Osteocyte (in vitro differentiated cells): ENCODE measurements at places on chromosomes 16 and 17.
A peak's percentile ranks its signal among the peaks of the same experiment; 100 is the strongest.

DNA sequence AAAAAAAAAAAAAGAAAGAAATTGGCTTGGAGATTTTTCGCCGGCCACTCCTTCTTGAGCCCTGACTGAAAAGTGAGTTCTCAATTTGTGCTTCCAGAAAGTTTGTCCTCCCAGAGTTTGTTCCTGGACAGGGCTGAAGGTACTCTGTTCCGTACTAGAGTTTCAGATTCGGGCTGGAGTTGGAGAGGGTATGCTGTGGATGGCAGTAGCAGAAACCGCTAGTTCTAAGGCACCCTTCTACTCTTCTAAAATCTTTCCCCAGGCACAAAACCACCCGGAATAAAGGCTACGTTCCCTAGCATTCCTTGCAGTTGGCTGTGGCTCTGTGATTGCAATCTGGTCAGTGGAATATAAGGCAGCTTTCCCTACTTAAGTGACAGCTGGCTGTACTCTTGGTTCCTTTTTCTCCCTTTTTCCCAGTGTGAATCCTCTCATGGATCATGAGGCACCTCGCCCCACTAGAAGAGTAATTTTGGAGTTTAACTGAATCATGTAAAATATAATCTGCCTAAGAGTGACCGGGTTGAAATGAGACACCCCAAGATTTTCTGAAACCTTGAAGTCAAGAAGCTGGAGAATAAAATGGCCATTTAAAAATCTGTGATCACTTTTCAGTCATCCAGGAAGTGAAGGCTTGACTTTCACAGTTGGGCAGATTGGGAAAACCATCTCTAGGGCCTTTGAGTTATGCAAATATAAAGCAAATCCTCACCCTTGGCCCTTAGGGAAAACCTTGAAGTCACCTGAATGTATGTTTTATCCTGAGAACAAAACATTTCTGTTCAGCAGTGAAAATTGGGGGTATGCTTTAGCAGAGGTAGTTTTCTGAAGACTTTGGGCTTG lies 901 bp upstream of the HEATR6 start:
- no peak for DNase-seq

- no peak for DNase-seq
Observed at GRCh38 chr16:69566981-69567680, 1.4 kb downstream of the NFAT5 start.

- no peak for DNase-seq
Observed at GRCh38 chr16:79334127-79334526, 266.4 kb downstream of the MAF start.

- no peak for DNase-seq
Observed at GRCh38 chr17:76353004-76353598, 615 bp downstream of the PRPSAP1 start.

DNA sequence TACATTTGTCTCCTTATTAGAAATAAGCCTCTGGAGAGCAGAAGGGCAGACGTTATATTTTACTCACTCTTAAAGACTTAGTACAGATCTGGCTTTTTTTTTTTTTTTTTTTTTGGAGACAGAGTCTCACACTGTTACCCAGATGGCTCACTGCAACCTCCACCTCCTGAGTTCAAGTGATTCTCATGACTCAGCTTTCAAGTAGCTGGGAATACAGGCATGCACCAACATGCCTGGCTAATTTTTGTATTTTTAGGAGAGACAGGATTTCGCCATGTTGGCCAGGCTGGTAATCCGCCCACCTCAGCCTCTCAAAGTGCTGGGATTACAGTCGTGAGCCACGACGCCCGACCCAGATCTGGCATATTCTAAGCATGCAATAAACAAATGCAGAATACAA lies 36.4 kb upstream of the TMEM97 start:
- no peak for DNase-seq

DNA sequence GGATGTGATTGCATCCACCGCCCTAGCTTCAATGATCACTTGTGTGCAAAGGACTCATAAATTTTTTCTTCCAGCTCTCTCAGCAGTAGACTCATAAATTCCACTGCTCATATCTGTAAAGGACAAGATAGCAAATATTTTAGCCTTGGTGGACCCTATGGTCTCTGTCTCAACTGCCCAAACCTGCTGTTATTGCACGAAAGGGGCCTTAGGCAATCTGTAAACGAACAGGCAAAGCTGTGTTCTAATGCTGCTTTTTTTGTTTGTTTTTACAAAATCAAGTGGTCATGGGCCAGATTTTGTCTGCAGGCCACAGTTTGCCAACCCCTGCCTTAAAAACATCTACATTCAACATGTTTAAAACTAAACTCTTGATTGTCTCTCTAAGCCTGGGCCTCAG lies 34.1 kb downstream of the FAM20A start:
- no peak for DNase-seq

GRCh38 chr17:63173903-63174302 lies 207.9 kb downstream of the TANC2 start:
- DNase-seq = no peak

DNA sequence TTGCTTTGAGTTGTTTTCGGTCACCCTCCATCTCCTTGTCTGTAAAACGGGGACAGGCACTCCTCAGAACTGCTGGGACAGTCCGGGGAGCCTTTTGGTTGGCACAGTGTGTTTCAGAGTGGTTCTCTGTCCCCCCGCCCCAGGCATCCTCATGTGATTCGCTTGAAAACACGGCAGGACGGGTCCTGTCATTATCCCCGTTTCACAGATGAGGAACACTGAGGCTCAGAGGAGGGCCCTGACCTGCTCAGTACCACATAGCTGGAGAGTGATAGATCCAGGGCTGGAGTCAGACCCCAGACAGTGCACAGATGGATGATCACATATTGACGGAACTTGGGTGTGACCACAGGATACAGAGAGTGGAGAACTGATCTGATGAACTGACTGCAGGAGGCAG lies 13.5 kb upstream of the ADGRG1 start:
- no peak for DNase-seq

DNA sequence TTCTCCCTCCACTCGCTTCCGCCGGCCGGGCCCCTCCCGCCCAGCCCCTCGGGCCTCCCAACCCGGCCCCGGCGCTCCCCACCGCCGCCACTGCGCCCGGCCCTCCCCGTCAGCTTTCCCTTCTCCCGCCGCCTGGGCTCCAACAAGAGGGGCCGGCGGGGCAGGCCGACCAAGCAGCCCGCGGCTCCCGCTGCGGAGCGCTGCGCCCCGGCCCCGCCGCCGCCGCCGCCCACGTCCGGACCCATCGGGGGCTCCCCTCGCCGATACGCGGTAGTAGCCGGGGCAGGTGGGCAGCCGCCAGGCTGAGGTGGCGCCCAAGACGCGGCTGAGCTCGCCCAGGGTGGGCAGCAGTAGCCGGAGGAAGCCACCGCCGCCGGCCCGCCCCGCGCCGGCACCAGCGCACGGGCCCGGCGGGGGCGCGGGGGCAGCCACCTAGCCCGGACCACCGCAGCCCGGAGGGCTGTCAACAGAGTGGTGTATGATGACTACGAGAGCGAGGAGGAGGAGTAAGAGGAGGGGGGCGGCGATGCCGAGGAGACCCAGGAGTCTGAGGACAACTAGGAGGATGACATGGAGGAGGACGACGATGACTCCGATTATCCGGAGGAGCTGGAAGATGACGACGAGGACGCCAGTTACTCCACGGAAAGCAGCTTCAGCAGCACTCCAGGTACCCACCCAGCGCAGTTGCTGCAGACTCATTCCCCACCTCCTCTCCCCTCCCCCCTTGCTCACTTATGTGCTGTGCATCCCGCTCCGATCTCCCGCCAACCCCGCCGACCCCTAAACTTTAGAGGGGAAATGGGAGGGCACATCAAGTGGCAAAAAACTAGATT lies 498 bp downstream of the LRRC37B start:
- no peak for DNase-seq

GRCh38 chr17:1180958-1181752 lies 1.4 kb upstream of the ABR start:
- no peak for DNase-seq

- no peak for DNase-seq
Observed at GRCh38 chr16:82092711-82093110, 57.7 kb downstream of the HSD17B2 start.

DNA sequence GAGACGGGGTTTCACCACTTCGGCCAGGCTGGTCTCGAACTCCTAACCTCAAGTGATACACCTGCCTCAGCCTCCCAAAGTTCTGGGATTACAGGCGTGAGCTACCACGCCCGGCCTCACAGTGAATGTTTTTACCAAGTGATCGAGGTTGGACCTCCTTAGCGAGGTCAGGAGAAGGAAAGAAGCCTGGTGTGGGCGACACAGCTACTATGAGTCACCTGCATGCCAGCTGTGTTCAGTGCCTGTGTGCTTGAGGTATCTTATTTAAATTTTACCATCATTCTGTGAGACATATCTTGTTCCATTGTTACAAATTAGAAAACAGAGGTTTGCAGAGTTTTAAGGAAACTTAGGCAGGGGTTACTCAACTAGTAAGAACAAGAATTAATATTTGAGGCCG lies 174.8 kb upstream of the DYNLRB2 start:
- no peak for DNase-seq

- DNase-seq = peak; percentile 53
Observed at GRCh38 chr17:21165922-21166594, 39.3 kb downstream of the DHRS7B start.

DNA sequence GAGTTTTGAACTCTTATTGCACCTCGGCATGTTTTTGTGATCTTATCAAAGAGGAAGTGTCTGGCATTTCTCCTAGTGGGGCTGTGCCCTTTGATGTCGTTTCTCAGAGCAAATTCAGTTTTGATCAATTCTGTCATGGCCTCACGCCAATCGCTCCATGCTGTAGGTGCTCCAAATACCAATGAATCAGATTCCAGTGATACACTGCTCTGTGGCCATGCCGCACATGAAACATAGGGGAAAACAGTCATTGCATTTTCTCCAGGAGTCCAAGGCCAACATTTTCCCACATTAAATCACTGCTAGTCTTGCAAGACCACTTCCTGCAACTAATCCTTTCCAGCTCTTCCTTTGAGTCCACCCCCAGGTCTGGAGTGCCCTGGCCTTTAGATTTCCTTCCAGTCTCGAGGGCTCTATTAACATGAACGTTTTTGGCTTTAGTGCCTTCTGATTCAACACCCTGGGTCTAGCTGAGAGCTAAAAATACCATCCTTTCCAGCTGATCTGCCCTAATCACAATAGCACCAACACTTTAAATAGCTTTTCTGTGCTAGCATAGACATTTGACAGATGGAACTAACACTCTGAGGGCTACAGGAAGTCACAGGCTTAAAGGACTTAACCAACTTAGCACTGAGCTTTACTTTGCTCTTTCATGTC lies 18.2 kb upstream of the RASL10B start:
- no peak for DNase-seq

GRCh38 chr16:84667600-84668309 lies 19.4 kb downstream of the KLHL36 start:
- DNase-seq = no peak

- DNase-seq = peak; percentile 85
Observed at GRCh38 chr16:75262104-75262799, 10.8 kb upstream of the BCAR1 start.

DNA sequence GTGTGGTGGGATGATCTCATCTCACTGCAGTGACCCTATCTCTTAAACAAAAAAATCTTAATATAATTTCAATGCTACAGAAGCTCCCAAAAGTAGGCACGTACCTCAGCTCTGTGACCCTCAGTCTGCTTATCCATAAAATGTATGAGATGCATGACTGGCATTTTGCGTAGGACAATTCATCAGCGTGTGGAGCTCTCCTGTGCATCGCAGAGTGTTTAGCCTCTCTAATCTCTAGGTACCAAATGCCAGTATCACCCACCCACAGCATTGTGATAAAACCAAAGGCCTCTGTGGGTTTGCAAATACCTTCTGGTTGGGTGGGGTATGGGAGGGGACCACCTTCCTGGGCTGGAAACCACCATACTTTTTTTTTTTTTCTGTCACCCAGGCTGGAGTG lies 19.0 kb upstream of the TUBG2 start:
- no peak for DNase-seq

DNA sequence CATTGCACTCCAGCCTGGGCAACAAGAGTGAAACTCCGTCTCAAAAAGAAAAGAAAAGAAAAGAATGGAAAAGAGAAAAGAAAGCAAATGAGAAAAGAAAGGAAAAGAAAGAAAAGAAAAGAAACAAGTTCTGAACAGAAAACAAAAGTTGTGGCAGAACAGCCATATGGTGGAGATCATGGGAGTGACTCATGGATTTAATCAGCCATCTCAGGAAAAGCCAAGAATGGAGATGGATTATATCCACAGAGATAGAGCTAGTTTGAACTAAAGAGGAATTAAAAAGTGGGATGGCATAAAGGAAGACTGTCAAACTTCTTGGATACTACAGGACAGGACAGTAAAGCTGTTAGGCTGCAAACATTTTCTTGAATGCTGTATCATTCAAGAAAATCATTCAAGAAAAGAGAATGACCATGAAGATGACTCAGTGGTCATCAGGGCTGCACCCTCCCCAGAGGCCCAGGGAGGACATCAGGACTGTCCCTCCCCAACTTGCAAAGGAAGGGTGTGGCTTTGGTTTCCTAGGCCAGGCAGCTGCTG lies 120.6 kb downstream of the USP22 start:
- no peak for DNase-seq

DNA sequence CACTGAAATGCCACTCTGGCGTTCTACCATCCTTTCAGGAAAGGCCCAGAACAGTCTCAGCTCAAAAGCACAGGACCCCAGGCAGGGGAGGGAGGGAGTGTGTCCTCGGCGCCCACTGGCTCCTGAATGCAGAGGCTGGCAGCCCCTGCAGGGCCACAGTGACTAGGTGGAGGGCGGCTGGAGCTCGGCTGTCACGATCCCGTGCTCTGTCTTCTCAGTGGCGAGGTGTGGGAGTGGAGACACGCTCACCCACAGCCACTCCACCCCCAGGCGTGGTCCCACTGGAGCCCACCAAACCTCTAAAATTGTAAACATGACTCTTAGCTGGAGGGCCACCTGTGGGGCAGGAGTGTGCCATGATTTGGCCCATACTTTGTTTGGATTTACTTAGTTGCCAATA lies 16.4 kb upstream of the FASN start:
- DNase-seq = no peak

GRCh38 chr16:75097941-75098901 lies 18.4 kb downstream of the LDHD start:
- DNase-seq = no peak

DNA sequence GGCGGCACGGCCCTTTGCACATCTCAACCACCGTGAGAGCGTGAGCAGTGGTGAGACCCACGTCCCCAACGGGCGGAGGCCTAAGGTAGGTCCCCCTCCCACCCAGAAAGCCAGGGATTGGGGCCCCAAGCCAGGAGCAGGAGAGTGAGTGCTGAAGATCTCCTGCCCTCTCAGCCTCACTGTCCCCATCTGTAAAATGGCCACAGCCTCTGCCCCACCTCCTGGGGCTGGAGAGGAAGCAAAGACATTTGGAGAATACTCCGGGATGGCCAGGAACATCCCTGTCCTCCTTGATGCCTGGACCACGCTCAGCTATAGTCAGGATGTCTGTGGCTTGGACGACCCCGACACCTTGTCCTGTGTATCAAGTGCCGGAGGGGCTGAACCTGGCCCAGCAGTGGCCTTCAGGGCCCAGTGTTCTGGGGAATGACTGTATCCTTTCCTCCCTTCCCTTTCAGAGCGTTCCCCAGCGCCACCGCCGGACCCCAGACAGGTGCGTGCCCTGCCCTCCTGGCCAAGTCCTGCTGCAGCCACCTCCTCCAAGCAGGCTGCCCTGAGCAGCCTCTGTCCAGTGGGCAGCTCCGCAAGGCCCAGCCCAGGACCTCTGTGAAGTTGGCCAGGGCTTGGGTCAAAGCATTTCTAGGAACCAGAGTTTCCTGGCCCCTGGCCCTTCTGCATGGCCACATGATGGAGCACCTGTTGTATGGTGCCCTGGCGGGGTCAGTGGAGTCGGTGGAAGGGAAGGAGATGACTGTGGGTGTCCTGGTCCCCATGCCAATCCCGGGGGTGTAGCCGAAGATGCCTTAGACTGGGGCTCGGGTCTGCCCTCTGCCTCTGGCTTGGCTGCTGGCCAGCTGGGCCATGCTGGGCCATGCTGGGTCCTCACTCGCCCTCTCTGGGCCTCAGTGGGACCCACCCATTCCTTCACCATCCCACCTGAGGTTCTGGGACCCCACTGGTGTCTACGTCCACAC lies 38.4 kb downstream of the ADCY7 start:
- DNase-seq = peak; percentile 84
